ENCODE measurements at places on chromosomes 16 and 17. TPM values are rescaled to one million over a fixed set of nuclear protein-coding genes. Genes with fewer than 3 reads are reported as not detected.

GPRC5B gene
- 53.0 TPM for total RNA-seq

ICAM2 gene
- 25.1 TPM for total RNA-seq

MYH8 gene
- not detected for total RNA-seq

SLC35G6 gene
- not detected for total RNA-seq

CBX2 gene
- 14.9 TPM for total RNA-seq

GRCh38 chr16:876041-876335 is 75.5 kb upstream of the GNG13 start:
- no peaks in the 10 kb centered on the region for H3K36me3 ChIP-seq
- H3K27me3 ChIP-seq: no peaks in the 10 kb centered on the region
- DNase-seq: no peak
- H3K4me1 ChIP-seq: no peaks in the 10 kb centered on the region
- no peak overlapping the region for H3K27ac ChIP-seq

- H3K4me3 ChIP-seq: no peak overlapping the region
- H3K36me3 ChIP-seq: no peaks in the 10 kb centered on the region
- no peaks in the 10 kb centered on the region for H3K27me3 ChIP-seq
These were observed 82.6 kb upstream of the LGALS9 start for GRCh38 chr17:27548369-27548768.

DNA sequence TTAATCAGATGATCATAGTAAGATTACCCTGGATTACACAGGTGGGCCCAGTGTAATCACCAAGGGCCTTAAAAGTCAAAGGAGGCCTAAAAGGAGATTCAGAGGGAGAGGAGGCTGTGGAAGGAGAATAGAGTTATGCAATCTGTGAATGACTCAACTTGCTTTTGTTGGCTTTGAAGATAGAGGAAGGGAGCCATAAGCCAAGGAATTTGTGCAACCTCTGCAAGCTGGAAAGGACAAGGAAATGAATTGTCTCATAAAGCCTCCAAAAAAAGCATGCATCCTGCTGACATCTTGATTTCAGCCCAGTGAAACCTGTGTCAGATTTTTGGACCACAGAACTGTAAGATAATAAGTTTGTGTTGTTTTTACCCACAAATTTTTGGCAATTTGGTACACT is 109.6 kb downstream of the CNTNAP4 start:
- H3K4me3 ChIP-seq: no peak overlapping the region
- no peaks in the 10 kb centered on the region for H3K4me1 ChIP-seq
- H3K27ac ChIP-seq: no peak overlapping the region
- H3K27me3 ChIP-seq: no peaks in the 10 kb centered on the region
- DNase-seq: no peak

- peaks cover 7% of the 10 kb centered on the region for H3K4me1 ChIP-seq
- no peak for DNase-seq
- no peak overlapping the region for H3K27ac ChIP-seq
These were observed 24.3 kb downstream of the GOSR2 start for GRCh38 chr17:46947216-46947615.

DNA sequence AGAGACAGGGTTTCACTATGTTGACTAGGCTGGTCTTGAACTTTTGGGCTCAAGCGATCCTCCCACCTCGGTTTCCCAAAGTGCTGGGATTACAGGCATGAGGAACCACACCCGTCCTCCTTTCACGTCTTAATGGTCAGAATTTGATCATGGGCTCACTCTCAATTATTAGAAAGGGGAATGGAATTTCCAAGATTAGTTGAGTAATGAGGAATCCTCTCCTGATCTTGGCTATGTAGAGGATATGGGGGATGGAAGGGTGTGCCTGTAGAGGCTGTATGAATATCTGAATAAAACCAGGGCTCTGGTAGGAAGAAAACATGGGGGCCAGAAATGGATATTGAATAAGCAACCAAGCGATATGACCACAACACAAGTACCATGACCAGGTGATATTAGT is 25.9 kb upstream of the SMURF2 start:
- no peak overlapping the region for H3K4me3 ChIP-seq
- H3K27ac ChIP-seq: no peak overlapping the region
- no peak for DNase-seq
- H3K4me1 ChIP-seq: no peaks in the 10 kb centered on the region
